Diencephalon (tissue), 1 donor: ENCODE measurements at places on chromosomes 7 and 10. TPM values are rescaled to one million over a fixed set of nuclear protein-coding genes. Genes with fewer than 3 reads are reported as not detected.

Gene STOX1
- total RNA-seq, result 15.7 TPM

Gene ELFN1
- total RNA-seq, result 11.3 TPM

Gene CALML3
- 0.69 TPM for total RNA-seq

Gene TMEM225B
- total RNA-seq, result 0.23 TPM

Gene ZNF467
- total RNA-seq, result 3.2 TPM

Gene FAM13C
- 44.3 TPM for total RNA-seq

Gene PIP
- total RNA-seq, result not detected
